ENCODE measurements at places on chromosomes 3 and 15.

GRCh38 chr15:63553388-63553791 lies 43.8 kb upstream of the FBXL22 start:
- DNase-seq: no peak

DNA sequence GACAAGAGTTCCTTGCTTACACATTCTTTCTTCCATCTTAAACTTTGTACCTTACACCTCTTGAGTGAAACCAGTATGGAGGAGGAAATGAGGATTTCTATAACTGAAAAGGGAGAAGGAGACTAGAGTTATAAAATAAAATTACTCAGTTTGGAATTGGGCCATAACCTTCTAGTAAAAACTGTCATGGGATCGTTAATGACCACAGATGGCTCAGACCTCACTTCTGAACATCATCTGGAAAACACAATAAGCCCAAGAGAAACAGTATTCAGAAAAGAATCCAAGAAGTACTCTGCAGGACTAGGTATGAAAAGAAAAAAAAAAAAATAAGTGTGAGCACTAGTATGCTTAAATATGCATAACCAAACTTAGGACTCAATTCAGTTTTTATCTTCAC lies 12.1 kb downstream of the GAP43 start:
- DNase-seq: no peak

DNA sequence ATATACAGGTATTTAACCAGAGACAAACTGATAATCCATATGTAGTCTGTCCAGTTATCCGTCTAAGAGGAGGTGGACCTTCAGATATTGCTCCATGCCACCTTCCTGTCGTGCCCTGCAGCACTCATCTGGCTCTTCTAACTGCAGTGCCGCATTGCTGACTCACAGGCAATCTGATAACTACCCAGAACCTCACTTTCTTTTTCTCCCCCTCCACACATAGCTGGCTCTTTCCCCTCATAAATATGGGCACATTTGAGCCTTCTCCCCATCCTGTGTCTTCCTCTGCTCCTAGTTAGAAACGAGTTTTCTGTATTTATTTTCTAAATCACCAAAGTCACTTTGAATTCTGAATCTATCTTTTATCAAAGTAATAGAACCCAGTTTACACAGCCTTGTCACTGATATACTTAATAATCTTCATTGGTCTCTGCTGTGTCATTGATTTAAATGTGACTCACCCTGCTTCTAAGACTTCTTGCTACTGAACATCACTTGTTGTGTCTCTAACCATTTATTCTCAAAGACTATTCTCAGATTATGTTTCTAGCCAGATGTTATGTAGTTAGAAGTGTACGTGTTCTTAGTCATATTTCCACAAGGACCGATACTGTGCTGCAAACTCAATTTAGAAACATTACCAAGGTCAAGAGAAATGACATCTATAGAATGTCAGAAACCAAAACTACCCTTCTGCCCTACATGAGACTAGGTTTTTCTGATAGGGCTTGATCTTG lies 17.4 kb upstream of the KCNMB2 start:
- no peak for DNase-seq

GRCh38 chr3:4754180-4755086 lies 224.8 kb upstream of the BHLHE40 start:
- DNase-seq: no peak

DNA sequence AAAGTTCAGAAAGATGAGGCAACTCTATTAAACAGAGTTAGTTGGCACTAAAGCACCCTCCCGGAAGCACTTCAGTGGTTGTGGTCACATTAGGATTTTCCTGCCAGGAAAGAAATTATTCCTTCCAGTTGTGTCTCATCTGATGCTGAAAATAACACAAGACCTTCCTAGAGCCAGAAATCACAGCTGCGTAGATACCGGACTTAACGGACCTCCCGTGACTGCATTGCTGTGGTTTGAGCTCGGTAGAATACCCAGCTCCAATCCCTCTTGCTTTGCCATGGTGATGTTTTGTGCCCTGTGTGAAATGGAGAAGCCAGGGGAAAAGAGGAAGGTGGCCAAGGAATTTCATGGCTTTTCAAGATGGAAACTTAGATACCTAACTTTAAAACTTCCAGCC lies 215.0 kb upstream of the IGF1R start:
- DNase-seq: no peak

DNA sequence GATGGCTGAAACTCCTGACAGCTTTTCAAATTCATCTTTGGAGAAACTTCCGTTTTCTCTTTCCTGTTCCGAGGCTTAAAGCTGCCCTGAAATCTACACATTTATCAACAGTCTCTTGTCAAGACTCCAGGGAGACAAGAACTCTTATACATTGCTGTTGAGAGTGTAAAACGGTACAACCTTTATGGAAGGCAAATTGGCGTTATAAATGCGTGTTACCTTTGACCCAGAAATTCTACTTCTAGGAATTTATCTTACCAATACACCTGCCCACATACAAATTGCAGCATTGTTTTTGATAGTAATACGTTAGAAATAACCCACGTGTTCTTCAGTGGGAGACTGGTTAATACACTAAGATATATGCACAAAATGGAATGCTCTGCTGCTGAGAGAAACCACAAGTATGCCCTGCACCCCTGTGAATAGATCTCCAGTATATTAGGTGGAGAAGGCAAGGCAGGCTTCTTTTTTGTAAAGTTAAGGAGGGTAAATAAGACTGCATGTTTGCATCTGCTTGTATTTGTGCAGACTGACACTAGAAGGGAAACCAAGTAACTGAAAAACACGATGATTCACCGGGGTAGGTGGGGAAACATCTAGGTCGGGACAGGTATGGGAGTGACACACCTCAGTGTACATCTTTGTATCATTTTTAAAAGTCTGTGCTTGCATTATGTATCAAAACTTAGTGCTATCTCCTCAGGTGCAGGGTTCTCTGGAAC lies 97.5 kb downstream of the IGF1R start:
- no peak for DNase-seq

DNA sequence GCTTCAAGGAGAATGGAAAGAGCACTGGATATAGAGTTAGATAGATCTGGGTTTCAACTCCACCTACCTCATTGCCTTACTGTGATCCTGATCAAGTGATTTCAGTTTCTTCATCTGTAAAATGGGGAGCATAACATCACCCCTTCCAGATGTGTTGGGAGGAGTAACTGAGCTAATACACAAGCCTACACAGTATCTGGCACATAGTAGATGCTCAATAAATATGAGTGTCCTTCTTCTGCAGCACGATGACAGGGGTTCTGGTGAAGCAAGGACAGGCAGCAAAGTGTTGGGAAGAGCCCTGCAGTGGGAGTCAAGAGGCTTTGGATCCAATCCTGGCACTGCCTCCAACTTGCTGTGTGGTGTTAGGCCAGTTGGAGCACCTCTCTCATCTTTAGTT lies 270.0 kb downstream of the UACA start:
- DNase-seq: no peak

- peak; percentile 47 for DNase-seq
Observed at GRCh38 chr3:143119009-143119914, at the start of gene CHST2. Gene CHST2 (plus strand): TSS chr3:143119771. CDS start chr3:143120817, 1,046 bp downstream.

- no peak for DNase-seq
Observed at GRCh38 chr3:44237665-44238064, 4.0 kb upstream of the TOPAZ1 start.

DNA sequence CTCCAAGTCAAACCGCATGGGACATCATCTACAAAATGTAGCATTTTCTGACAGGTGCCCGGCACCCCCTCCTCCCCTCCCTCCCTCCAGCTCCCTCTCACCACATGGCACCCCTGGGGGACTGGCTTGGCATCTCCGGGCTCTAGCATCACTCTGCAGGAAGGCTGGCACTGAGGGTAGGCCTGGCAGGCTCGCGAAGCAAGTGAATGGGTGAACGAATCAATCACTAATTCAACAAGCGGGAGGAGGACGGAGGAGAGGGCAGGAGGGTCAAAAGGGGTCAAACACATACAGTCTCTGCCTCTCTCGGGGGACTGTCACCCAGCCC lies 155.7 kb downstream of the NUP210 start:
- DNase-seq: no peak

- DNase-seq: no peak
Observed at GRCh38 chr3:172090035-172090434, 50.7 kb downstream of the FNDC3B start.

DNA sequence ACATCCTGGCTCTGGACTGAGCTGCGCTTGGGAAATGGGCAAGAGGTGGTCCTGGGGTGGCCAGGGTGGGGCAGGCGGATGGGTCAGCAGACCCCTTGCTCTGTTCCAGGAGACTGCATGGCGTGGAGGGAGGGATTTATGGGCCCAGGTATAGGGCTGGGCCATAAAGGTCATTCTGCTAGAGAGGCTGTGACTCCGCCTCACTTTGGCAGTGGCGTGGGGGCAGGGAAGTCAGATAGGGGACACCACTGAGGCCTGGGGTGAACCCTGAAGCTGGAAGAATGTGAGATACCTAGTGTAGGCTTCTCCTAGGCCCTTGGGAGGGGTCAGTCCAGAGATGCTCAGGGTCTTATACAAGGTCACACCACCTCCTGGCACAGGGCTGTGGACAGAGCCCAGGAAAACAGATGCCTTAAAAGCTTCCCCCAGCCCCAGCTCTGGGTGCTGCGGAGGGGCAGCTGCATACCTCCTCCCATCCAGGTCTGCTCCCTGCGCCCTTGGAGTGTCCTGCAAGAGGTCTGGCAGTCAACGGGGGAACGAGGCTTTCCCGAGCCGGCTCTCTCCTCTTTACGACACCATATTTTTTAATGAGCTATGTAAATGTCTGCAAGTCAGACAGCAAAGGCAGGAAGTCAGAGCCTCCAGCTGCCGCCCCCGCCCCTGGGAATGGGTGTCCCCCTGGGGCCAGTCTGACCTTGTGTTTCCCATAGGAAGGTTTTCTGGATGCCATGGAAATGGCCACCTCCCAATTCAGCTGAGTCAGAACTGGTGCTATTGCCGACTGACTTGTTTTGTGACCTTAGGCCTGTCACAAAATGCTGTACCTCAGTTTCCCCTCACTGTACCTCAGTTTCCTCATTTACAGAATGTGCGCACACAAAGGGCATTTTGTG lies 26.3 kb downstream of the LINGO1 start:
- DNase-seq: no peak

- DNase-seq: peak; percentile 13
Observed at GRCh38 chr3:183766745-183767606, 58.4 kb downstream of the MAP6D1 start.

GRCh38 chr15:82750831-82751180 lies 41.1 kb upstream of the AP3B2 start:
- no peak for DNase-seq

GRCh38 chr15:35376707-35377106 lies 169.3 kb downstream of the DPH6 start:
- no peak for DNase-seq

DNA sequence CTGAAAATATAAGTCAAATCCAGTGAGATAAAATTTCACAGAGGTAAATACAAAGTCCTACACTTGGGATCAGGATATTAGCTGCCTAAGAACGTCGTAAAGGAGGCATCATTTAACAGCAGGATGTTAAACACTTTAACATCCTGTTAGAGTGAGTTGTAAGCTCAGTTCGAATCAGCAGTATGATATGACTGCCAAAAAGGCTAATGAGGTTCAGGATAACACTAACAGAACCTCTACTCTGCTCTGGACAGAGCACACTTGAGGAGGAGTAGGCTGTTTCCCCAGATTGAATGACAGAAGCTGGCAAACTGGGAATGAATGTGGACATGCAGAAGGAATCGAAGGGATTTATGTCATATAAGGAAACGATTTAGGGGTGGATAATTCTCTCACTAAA lies 227.1 kb upstream of the CD96 start:
- DNase-seq: no peak

GRCh38 chr3:82376883-82377282 lies 615.4 kb upstream of the GBE1 start:
- no peak for DNase-seq

DNA sequence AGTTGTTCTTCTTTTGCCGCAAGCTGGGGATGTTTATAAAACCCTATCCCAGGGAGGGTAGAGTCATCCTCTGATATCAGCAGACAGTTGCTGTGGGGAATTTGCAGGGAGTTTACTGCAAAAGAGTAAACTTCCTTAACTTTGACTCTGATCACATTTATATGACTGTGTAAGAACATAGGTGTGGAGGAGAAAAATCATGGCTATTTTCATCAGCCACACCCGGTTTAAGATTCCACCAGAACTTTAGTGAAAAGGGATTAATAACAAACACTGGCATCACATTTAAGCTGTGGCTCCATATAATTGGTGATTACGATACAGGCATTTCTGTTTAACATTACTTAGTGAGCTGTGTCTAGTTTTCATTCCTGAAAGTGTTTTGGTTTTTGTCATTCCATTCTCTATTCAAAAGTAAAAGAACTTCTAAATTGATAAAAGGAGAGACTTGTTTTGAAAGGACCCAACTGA lies 143.1 kb downstream of the MYLK start:
- no peak for DNase-seq

DNA sequence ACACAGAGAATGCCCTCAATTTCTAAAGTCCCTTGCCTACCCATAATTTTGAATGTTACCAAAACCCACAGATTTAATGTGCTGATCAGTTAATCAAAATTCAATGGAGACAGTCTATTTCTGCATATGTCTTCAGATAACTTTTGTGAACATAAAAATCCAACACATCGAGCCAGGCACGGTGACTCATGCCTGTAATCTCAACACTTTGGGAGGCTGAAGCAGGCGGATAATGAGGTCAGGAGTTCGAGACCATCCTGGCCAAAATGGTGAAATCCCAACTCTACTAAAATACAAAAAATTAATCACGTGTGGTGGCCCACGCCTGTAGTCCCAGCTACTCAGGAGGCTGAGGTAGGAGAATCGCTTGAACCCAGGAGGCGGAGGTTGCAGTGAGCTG lies 49.3 kb downstream of the PEAK1 start:
- DNase-seq: no peak

- peak; percentile 12 for DNase-seq
Observed at GRCh38 chr3:40179016-40179415, 130.5 kb upstream of the EIF1B start.

DNA sequence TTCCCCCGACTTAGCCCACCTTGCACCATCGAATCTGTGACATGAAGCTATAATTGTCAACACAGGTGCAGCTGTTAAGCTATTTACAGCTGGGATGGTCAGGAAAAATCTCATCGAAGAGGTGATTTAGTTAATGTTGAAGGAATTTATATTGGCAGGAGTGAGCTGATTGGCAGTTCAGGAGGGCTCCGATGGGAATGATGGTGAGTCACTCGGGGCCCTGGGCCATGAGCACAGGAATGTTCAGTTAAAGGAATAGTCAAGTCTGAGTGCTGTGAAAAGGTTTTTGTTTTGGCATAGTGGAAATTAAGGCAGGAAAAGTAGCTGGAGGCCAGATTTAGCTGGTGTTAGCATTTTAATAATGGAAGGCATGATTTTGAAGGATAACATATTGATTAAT lies 95.7 kb downstream of the OXSM start:
- DNase-seq: no peak

GRCh38 chr3:9826815-9827573 lies 16.8 kb downstream of the RPUSD3 start:
- no peak for DNase-seq

DNA sequence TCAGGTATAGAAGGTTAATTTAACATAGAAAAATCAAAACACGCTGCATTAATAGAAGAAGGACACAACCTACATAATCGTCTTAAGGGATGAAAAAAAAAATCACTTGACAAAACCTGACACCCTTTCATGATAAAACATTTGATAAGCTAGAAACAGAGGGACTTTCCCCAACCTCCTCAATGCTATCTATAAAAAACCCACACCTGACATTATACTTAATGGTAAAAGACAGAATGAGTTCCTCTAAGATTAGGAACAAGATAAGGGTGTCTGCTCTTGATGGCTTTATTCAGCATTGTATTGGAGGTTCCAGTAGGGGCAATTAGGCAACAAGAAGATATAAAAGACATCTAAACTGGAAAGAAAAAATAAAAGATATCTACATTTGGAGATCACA lies 69.9 kb upstream of the KBTBD8 start:
- DNase-seq: no peak

- DNase-seq: no peak
Observed at GRCh38 chr3:99648101-99648500, 9.7 kb downstream of the COL8A1 start.

All from stimulated activated CD8-positive, alpha-beta memory T cell treated with anti-CD3 and anti-CD28 coated beads, Interleukin-15, amount 100 ng/mL, for 24 hours (primary cell).